ENCODE measurements at places on chromosomes 5 and 9.

GRCh38 chr5:113813466-113813865 is 300.0 kb downstream of the YTHDC2 start:
- DNase-seq: no peak

DNA sequence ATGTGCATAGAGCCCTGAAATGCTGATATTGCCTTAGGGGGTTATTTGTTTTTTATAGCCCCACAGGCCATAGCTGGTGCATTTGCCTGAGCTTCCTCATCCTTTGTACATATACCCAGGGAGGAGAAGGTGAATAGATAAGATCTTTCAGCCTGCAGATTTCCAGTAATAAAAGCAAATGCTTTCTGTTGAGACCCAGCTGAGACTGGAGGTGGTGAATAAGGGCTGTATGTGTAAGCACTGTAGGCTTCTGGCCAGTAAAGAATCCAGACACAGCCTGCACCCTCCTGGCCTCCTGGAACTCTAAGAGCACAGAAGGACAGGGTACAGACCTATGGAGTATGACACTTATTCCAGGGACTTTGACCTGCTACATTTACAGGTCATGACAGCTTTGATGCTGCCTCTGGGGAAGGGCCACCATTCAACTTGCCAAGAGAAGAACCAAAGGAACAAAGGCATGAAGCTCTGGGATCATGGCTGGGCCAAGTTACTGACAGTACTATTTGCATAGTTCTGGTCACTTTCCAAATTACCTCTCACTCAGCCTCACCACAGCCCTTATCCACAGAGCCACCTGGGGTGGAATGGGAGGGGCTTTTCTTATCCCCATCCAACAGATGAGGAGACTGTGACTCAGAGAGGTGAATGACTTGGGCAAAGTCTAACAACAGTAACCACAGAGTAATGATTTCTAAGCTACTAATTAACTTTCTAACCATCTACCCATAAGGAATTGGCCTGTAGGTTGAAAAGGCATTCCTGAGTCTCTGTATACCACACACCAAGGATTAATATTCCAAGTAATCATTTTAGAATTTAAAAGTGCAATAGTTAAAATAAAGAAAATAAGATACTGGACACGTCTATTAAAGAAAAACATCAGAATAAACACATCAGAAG is 604.5 kb upstream of the KLF4 start:
- DNase-seq: no peak

GRCh38 chr5:28253431-28253830 is 1215.0 kb upstream of the CDH9 start:
- no peak for DNase-seq

GRCh38 chr5:132746954-132747615 is at the start of gene CCNI2:
Gene CCNI2 (plus strand): TSS chr5:132747426. CDS start chr5:132747496, 70 bp downstream.
- peak; percentile 74 for DNase-seq

GRCh38 chr5:122101636-122102285 is 23.7 kb upstream of the LOX start:
- DNase-seq: no peak

DNA sequence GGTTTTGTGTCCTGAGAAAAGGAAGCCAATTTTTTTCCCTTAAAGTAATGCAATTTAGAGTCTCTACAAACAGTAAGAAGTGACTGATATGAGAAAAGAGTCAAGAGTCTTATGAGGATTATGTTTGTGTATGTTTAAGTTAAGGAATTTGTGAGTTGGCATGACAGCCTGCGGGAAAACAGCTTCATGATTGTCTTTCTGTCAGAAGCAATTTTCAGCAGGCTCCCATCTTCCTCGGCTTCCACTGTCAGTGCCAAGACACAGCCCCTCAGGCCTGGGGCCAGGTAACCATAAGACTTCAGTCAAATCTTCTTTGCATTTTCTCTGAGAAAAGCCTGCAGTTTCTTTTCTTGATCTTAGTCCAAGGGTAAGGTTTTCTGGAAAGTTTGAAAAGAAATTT is 17.0 kb upstream of the SELENOP start:
- no peak for DNase-seq

GRCh38 chr9:95215336-95215898 is 102.1 kb downstream of the FANCC start:
- no peak for DNase-seq

- DNase-seq: no peak
These were observed 11.3 kb downstream of the C5orf15 start for GRCh38 chr5:133957080-133957479.

GRCh38 chr5:50711280-50711679 is 44.8 kb downstream of the PARP8 start:
- peak; percentile 27 for DNase-seq

DNA sequence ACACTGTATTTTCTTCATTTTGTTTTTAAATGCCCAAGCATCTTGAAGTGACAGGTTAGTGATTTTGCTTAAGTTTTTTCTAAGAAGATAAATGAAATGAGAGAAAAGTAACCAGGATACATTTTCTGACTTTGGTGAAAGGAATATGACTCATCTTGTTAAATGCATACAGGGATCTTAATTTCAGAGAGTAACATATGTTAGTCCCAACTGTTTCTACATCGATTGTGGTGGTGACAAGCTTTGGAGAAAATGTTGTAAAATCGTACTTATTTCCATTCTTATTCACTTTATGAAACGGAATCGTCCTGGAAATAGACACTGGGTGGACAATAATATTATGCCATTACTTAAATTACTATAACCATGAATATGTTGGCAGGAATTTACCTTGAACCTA is 107.5 kb downstream of the KCNN2 start:
- no peak for DNase-seq

GRCh38 chr5:9766581-9766980 is 136.4 kb upstream of the TAS2R1 start:
- no peak for DNase-seq

DNA sequence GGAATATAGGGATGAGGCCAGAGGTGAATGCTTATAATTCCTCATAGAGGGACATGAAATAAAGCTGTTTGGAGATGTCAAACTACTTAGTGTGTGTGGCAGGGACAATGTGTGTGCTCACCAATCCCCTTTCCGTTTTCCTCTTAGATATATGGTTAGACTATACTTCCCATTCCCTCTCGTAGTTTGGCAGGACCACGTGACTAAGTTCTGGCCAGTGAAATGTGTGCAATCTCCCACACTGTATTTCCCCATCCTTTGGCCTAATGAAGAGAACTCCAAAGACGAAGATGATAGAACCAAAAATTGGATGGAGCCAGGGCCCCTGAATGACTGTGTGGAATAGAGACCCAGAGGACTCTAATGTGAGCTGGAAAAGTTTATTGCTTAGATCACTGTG is 233.4 kb upstream of the KLF4 start:
- DNase-seq: no peak

GRCh38 chr5:123273984-123274383 is 149.2 kb downstream of the CEP120 start:
- DNase-seq: no peak

DNA sequence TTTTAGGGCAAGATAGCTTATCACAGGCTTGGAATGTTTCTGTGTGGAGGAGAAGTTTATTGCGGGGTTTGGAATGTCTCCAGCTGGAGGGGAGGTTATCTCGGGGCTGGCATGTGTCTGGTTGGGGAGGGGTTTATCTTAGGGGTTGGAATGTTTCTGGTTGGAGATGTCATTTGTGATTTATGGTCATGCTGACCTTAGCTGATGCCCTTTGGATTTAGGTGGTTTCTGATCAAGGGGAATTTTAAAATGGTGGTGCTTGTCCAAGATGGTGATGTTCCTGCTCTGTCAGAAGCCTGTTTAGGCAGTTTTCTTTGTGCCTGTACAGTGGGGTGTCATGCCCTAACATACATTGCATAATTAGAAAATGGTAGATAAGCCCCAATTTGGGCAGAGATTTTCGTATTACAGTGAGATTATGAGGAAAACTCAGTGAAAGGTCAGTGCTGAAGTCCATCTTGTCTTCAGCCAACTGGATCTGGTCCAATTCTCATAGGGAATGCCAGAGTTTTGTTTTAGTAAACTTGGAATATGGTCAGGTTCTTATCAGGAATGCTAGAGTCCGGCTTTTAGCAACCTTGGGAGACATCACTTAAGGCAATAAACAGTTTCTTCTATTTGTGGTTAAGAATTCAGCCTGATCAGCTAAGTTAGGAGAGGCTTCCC is 14.3 kb downstream of the CDK20 start:
- DNase-seq: no peak

GRCh38 chr9:1839909-1840308 is 175.2 kb upstream of the SMARCA2 start:
- no peak for DNase-seq

GRCh38 chr5:10633271-10634049 is 69.6 kb downstream of the ANKRD33B start:
- DNase-seq: peak; percentile 30

GRCh38 chr5:26569929-26570258 is 468.5 kb downstream of the CDH9 start:
- DNase-seq: no peak

GRCh38 chr5:67942421-67942820 is 273.1 kb upstream of the PIK3R1 start:
- no peak for DNase-seq

- DNase-seq: peak; percentile 32
These were observed 29.3 kb downstream of the PCDH1 start for GRCh38 chr5:141848744-141849414.

DNA sequence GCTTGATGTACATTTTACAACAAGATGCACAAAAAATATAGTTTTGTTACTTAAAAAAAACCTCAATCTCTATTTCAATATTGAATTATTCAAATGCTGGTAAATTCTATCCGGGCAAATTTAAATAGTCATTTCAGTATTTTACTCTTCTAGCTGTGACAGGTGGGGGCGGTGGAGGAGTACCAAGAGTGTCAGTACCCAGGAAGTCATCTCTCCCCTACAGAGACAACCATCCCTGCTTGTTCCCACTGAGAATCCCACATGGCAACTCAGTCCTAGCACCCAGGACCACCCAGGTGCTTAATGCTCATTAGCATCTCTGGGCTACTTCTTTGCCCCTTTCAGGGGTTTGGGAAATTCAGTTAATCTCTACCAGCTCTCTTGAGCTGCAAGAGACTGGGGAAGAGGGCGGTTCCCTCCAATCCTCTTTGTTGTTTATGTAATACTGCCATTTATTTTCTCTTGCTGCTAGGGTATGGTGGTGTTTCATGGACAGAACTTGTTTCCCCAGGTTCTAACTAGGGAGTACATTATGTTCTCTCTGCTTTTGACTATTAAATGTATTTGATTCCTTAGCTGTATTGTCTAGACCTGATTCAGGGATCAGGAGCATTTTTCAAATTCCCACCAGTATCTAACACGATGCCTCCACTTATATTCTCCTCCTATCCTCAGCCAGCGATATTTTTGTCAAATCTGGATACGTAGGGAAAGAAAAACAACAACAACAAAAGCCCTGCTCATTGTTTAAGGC is 122.5 kb downstream of the CDH18 start:
- no peak for DNase-seq

- DNase-seq: no peak
These were observed 77.2 kb downstream of the ADAMTS16 start for GRCh38 chr5:5217371-5217770.

DNA sequence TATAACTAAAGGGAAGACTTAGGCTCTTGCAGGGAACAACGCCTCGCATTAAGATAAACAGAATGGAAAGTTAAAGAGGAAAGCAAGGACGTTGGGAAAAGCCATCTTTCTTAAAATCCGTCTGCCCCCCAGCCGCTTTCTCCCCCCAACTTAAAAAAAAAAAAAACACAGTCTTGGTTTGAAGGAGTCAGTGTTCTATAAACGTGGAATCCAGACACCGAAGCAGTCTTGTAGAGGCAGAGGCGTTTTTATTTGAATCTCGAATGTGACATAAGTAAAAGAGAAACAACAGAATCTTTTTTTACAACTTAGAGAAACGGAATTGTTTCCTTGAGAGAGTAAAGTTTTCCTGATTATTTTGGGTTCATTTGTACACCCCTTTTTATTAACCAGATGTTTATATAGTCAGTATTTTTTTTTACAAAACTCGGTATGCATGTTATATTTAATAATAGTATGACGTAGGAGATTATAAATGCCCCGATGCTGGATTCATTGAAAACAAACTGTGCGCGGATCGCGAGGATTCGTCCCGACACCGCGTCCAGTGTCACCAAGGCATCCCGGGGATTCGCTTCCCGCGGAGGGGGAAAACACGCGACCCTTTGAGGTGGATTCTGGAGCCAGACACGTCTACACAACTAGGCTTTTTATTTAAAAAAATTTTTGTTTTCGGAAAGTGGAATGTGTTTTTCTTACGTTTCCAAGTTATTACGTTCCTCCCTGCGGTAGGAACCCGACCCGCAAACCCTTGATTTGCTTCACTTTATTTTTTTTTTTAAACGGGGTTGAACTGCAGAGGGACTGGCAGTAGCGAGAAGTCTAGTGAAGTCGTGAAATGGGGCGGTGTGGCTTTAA is 6.7 kb downstream of the PTCH1 start:
- peak; percentile 7 for DNase-seq

- DNase-seq: no peak
These were observed at the start of gene C5 for GRCh38 chr9:121050128-121050988. Gene C5 (minus strand): TSS chr9:121050275. CDS start chr9:121050246, 29 bp downstream.

- no peak for DNase-seq
These were observed 23.0 kb upstream of the JAK2 start for GRCh38 chr9:4962085-4962484.

DNA sequence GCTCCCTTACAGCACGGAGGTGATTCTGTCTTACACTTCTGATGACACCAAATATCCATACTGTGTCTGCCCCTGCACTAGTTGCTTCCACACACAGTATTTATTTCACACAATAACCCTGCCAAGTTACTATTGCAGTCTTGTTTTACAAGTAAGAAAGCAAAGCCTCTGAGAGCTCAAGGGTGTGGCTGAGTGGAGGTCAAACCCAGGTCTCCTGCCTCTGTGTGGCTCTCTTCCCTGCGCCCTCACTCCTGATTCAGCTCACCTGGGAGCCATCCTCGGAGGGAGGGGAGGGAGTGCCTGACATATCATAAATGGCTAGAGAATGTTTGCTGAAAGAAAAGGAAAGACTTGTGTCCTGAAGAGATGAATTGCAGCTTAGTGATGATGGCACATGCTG is 41.0 kb downstream of the MVB12B start:
- DNase-seq: no peak

GRCh38 chr9:2839040-2839439 is 4.9 kb downstream of the PUM3 start:
- DNase-seq: no peak

DNA sequence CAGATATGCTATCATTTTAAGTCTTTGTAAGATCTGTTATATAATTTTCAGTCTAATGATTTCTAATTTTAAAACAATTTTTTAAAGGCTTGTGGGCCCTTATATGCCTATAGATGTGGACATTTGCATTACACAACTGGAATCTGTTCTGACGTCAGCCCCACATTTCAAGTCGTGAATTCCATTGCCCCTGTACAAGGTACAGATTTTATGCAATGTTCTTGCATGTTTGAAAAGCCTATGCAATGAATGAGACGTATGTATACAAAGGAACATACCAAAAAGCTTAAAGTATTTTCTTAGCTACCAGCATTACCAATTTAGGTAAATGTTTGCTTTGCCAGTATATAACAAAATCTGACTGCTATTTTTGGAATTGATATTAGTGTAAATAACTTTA is 77.2 kb downstream of the ITGA1 start:
- no peak for DNase-seq

- no peak for DNase-seq
These were observed 45.3 kb upstream of the NCS1 start for GRCh38 chr9:130126721-130127433.

- DNase-seq: no peak
These were observed 15.7 kb downstream of the PNPLA7 start for GRCh38 chr9:137534256-137535119.

- DNase-seq: no peak
These were observed 763.9 kb upstream of the FAM174A start for GRCh38 chr5:99771296-99771695.

GRCh38 chr5:16713386-16713928 is 96.7 kb upstream of the RETREG1 start:
- DNase-seq: no peak
